NCI-H1694 (cell line): ENCODE measurements at places on chromosomes 11 and 22.

DNA sequence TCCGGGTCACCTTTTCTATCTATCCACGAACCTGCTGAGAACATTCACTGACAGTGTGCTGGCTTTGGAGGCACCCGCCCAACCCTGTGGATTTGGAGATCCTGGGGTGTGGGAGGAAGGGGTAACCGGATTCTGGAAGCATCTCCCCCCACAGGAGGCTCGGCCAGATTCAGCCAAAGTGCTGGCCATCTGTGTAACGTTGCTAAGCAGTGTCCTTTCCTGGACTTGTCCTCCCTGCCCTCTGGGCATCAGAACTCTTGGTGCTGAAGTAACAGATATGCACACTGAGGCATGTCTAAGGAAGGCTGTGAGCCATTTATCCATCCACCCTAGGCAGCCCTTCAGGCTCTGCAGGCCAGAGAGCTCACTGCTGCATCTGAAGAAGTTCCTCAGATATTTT, 85.7 kb downstream of the SNX19 start:
- no peak for DNase-seq

GRCh38 chr11:83601914-83602527, 315.9 kb upstream of the CCDC90B start:
- DNase-seq, result no peak

GRCh38 chr11:42870480-42870879, 441.3 kb upstream of the API5 start:
- no peak for DNase-seq

- DNase-seq, result no peak
Measured at GRCh38 chr11:120622189-120622875, 110.8 kb downstream of the GRIK4 start.

- no peak for DNase-seq
Measured at GRCh38 chr11:115918576-115918975, 414.4 kb upstream of the CADM1 start.

DNA sequence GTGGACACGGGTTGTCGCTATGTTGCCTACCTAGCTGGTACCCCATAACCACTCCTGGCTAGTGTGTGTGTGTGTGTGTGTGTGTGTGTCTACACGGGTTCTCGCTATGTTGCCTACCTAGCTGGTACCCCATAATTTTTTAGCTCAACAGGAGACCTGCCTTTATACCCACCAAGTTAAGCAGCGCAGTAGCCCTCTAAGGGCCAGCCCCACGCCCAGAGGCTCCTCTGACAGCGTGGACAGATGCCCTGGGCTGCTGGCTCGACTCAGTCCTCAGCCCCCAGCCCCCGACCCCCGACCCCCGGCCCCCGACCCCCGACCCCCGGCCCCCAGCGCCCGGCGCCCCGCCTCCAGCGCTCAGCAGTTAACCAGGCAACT, 351 bp upstream of the AKIP1 start:
- DNase-seq, result no peak

GRCh38 chr22:47083379-47083986, 321.0 kb downstream of the TBC1D22A start:
- DNase-seq, result no peak

DNA sequence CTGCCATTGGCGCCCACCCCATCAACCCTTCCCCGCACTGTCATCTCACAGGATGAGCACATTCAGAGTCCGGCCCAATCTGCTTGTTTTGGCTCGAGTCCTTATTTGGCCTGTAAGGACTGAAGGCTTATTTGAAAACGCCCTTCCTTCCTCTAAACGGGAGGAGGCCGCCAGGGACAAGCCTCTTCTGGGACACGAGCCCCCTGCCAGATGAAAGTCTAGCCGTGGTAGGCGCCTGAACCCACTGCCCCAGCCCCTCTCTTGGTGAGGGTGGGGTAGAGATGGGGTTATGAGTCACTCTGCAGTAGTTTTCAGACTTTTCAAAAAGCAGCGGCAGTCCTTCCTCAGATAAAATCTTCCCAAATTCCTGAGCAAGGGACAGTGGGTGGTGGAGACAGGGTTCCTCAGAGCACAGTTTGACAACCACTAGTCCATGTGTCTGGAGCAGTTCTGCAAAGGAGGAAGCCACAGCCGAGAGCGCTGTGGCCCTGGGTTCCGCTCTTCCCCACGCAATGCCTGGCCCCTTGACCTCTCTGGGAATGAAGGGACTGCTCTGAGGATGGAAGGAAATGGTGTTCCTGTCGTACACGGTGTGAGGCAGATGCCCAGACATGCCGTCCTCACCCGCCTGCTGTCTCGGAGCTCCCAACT, 57.0 kb downstream of the MYH9 start:
- no peak for DNase-seq

DNA sequence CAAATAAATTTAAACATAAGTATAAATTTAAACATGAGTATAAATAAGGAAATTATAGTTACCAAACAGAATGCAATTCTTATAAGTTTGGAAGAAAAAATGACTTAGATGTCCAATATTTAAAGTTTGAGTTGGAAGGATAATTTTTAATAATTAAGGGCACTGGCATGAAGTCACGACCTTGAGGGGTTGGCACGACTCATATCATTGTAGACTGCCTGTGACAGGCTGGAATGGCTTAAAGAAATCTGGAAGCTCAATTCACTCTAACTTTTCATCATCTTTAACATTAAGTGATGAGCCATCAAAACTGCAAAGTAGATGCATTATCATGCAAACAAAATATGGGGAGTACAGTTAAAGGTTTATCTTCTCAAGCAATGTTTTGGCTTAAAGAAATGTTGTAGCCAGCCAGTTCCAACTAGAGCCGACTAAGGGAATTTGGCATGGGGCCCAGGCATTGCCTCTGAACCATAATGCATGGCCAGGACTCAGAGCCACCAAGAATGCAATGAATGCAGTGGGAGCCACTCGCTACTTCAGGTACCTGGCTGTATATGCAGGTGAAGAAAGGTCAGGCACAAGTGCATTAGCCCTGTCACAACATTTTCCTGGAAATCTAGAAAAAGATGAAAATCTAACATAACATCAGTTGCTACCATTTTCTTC, 33.4 kb downstream of the PGR start:
- no peak for DNase-seq

GRCh38 chr22:25930788-25931310, 188.9 kb downstream of the MYO18B start:
- peak; percentile 30 for DNase-seq

DNA sequence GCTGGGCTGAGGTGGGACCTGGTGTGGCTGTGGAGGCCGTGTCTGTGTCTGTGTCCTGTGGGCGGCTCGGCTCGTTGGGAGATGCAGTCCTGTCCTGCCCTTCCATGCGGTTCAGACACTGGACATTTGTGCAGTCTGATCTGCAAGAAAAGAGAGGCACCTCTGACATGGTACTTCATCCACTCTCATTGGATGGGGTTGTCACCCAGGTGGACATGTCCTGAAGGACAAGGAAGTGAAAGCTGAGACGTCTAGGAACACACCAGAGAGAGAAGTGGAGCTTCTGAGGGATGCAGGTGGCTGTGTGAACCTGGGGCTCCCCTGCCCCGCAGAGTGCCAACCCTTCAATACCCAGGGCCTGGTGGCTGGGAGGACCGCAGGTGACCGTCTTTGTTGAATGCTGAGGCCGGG, 18.4 kb downstream of the TBX1 start:
- DNase-seq, result no peak

DNA sequence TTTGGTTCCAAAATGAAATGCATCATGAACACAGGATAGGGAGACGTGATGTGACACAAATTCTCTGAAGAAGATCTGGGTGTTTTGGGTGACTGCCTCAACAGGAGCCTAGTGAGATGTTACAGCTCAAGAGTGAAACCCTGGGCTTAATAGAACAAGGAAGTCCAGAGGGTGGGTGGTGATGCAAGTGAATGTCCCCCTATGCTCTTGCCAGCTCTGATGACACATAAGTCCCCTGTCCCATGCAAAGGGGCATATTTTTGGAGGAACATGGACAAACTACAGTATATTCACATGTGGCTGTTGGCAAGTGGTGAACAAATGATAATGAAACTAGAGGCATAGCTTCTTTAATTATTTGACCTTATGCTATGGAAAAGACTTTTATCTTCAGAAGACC, 9.2 kb downstream of the CRTAM start:
- no peak for DNase-seq

DNA sequence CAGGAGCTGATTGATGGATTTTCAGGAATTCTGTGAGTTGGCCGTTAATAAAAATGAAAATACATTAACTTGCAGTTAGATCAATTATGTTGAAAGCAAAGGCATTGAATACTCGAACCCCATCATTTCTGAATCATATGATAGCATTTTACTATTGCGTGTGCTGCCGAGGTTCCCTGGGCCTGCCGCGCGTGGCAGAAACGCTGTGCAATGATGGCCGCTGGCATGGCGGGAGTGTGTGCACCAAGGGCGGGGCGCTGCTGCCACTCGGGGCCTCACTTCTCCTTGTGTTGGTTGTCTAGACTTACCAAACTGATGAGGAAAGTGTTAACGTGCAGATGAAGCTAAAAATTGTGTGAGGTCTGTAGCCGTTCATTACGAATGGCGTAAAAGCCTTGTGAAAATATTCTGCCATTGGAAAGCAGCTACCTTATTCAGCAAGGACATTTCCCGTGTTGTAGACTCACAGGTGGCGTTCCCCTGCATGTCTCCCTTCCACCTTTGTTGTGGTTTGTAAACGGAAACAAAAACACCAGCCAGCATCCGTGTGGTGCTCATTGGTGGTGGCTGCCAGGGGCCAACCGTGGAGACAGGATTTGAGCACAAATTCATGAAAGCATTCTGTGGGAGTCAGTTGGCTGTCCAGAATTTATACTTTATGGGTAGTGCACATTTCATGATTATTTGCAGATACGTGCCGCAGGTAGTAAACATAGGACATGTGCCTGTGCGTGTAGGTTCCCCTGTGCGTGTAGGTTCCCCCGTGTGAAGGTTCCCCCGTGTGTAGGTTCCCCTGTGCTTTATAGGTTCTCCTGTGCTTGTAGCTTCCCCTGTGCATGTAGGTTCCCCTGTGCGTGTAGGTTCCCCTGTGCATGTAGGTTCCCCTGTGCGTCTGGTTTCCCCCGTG, 5.9 kb upstream of the GRAMD4 start:
- no peak for DNase-seq

DNA sequence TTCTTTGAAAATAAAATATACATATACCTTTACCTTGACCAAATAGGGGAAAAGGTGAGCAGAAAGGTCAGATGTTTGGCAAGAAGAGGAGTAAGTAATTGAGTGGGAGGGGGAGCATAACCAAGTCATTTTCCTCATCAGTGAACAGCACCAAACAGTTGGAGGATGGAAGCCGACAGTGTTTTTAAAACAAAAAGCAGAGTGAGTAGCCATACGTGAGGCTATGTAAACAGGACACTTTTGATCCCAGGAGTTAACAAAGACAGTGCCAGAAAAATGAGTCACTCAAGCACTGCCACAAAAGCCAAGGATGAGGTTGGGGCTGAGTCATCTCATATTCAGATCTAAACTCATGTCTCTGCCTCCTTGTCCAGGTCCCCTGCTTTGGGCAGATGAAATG, 734.7 kb downstream of the KCNA4 start:
- no peak for DNase-seq

DNA sequence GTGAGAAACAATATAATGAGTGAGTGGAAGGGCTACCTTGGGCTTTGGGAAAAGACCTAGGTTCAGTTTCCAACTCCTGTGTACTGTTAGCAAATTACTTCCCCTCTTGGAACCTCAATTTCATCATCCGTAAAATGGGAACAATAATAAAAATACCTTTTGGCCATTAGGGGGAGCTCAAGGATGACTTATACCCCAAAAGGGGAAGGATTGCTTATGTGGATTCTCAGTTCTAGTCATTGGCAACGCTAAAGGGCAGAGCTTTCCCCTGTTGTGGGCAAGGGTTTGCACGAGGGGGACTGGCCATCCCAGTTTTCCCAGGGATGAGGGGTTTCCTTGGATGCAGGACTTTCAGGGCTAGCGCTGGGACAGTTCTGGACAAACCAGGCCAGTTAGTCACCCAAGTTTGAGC, 3.1 kb upstream of the COMMD9 start:
- DNase-seq, result peak; percentile 31

DNA sequence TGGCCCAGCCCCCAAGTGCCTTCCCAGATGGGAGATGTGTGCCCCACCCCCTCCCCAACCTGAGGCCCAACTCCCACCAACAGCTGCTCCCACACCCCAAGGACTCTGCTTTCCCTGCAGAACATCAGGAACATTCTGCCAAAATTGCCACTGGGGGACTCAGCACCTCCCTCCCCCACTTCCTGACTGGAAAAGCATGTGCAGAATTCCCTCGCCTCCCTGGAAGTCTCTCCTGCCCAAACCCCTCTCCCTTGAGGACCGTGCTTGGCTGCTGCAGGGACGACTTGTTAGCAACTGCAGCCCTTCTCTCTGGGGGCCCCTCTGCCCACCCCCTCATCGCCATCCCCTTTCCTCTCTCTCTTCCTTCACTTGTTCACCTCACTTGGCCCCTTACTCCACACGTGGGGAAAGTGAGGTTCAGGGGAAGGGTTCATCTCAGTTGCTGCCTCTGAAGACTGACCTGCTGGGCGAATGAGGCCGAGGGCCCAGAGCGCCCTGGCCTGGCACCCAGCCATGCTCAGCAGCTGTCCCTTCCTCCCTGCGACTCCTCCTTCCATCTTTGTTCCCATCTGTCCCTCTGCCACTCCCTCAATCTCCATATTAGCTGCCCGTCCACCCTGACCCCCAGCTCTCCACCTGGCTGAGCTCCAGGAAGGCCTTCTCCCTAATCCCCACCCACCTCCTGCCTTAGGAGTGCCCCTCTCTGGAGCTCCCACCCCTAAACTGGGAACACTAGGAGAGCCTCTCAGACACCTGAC, 105.1 kb downstream of the CHST1 start:
- DNase-seq, result peak; percentile 26

DNA sequence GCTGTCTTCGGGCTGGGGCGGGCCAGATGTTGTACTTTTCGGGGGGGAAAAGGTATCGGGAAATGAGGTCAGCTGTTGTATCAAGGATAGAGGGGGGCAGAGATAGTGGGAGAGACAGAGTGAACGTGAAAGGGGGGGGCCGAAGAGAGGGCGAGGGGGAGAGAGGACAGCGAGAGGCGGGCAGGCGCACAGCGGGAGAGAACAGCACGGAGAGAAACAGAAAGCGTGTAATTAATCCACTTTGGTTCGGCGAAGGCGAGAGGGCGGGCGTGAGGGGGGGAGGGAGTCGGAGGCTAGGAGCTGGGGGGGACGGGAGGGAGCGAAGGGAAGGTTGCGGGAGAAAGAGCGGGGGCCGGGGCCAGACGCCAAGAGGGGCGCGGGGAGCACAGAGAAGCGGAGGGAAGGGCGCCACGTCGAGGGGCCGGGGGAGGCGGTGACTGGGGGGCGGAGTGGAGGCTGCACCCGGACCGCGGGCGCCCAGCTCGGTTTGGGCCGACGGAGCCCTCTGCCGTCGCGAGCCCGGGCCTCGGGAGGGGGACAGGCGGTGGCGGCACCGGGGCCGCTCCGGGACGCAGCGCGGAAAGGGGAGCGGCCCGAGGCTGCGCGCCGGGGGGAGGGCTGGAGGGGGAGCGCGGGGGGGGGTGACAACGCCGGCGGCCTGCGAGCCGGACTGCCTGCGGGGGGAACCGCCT, 612 bp downstream of the IGF2 start:
- no peak for DNase-seq
